ENCODE measurements at places on chromosomes 12 and 14. TPM values are rescaled to one million over a fixed set of nuclear protein-coding genes. Genes with fewer than 3 reads are reported as not detected.
A peak's percentile ranks its signal among the peaks of the same experiment; 100 is the strongest.

Gene RNASE7
- 6.8 TPM for polyA plus RNA-seq

Gene BICDL1
- polyA plus RNA-seq, result 4.4 TPM

Gene MYF6
- not detected for polyA plus RNA-seq

Gene HAL
- 0.08 TPM for polyA plus RNA-seq

- no peak for DNase-seq
Observed at GRCh38 chr12:87270919-87271318, 758.3 kb downstream of the C12orf50 start.

DNA sequence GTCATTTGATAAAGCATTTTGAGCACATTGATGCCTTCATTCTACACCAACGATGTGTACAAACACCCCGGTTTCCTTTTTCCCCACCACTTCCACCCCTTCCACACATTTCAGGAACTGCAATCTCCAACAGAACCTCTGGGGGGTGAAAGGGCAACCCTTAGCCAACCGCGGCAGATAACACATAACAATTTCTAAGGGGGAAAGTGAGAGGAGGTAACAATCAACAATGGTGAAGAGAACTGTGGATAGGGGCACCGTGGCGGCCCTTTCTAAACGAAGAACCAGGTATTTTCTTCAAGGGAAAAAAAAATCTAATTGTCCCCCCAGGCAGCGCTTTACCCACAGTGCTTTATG lies 1.1 kb downstream of the KITLG start:
- no peak for DNase-seq

DNA sequence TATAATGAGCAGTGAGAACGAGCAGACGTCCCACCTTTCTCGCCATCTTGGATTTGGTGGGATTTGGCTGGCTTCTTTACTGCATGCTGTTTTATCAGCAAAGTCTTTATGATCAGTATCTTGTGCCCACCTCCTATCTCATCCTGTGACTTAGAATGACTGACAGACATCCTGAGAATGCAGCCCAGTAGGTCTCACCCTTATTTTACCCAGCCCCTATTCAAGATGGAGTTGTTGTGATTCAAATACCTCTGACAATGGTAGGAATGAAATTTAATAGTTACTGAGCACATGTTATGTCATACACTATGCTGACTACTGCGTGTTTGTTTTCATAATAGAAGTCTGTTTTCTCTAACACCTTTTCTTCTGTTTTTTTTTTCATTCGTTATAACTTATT lies 1.9 kb downstream of the TMTC3 start:
- DNase-seq, result no peak

DNA sequence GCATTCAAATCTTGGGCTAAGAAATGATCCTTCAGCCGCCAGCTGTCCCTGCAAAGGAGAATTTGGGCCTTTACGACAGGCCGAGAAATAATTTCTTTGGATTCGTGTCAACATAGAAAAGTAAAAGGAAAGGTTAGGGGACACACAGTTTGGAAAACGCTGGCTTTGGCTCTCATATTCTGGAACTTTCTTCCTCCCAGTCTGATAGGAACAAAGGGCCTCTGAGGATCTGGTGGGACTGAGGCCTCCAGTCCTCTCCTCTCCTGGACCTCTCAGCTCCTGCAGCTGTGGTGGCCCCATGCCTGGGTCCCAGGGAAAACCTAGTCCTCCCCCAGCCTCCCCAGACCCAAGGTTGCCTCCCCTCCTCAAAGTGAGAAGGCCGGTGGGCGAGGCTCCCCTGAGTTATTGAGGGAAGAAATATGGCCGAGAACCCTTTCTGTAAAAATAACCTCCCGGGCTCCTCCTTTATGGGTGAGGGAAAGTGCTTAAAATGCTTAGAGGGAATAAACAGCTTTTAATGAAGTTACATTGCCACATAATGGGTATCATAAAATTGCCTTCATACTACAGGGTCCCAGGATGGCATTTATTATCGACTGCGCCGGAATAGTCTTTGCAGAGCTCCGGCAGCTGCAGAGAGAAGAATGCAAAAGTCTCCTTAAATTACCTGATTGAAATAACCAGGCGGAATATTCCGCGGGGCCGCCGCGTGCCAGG lies 188.3 kb downstream of the PHETA1 start:
- no peak for DNase-seq

GRCh38 chr12:40056373-40056772 lies 49.5 kb downstream of the SLC2A13 start:
- DNase-seq, result no peak

- DNase-seq, result peak; percentile 81
Observed at GRCh38 chr12:113231235-113232088, 10.2 kb downstream of the TPCN1 start.

GRCh38 chr12:105945880-105946279 lies 192.9 kb downstream of the NUAK1 start:
- DNase-seq, result no peak

DNA sequence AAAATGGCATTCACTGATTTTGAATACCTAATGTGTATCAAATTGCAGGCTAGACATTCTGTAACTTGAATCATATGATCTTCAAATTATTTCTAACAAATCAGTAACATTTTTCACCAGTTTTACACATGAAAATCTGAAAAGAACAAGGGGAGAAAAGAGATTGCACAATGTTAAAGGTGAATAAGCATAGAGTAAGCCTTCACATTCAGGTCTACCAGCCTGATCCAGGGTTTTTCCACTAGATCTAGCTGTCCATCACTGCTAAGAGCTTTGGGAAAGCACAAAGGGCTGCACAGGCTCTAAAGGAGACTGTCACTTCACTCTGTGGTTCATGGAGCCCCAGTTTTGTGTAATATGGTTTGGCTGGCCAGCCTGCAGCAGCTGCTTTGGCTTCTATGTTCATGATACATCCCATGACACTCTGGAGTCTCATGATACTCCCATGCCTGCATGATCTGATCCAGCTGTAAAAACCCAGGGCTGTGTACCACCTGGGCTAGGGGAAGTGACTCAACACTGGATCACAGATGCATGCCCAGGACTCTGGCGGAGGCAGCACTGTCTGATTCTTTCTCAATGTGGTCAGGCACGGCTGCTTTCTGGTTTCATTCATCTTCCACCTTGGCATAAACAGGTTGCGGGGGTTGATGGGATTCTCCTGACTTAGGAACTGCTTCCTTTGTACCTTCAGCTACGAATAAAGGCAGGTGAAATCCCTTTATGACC lies 859.7 kb downstream of the GALC start:
- DNase-seq, result peak; percentile 100

DNA sequence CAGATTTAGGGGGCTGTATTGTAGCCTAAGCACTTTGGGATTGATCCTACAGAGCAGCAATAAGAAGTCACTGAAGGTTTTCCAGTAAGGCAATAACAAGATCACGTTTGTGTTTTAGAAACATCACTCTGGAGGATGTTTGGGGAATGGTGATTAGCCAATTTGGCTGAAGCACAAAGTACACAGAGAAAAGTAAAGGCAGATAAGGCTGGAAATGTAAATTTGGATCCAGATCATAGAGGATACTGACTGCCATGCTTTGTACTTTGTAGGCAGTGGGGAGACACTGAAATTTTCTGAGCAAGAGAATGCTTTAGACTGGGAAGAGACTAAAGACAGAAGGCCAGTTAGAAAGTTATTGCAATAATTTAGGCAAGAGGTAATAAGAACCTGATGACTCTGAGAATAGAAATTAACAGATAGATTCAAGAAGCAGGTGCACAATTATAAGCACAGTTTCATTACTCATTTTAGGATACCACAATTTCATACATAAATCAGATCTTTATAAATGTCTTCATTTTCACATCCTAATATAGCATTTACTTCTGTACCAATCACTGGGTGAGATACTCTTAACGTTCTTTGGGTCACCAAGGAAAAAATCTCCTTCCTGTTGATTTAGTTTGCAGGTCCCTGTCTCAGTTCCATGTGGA lies 314.5 kb upstream of the GARIN6 start:
- DNase-seq, result no peak

- DNase-seq, result no peak
Observed at GRCh38 chr12:3692616-3693365, 60.1 kb downstream of the CRACR2A start.

DNA sequence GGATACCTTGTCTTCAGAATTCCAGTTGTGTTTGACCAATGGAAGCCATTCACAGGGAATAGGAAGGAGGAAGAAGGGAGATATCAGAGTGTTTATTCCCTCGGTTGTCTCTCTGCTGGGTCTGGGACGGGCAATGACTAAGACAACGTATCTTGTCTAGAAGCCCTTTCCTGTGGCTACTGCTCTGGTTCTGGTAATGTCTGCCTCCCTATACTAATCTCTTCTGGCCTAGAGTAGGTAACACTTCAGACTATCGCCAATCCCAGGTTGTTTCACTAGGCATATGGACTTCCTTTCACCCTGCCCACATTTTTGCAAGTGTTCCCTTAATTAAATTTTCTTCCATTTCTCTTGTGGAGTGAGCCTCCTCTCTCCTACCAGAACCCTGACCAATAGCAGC lies 687.7 kb upstream of the TBX3 start:
- DNase-seq, result no peak

DNA sequence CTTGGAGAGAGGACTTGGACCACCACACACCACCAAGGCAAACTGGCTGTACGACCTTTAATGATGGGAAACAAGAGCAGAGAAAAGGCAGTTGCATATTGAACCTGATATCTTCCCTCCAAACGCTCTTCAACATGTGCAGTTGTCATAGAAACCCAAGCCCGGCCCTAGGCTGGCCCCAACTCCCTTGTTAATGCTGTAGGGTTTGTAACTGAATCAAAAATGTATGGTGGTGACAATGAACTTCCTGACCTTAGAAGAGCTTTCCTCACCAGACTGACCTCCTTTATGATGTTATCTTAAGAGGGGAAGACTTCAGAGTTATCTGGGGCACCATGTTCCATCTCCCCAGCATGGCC lies 12.3 kb downstream of the APOLD1 start:
- no peak for DNase-seq

- no peak for DNase-seq
Observed at GRCh38 chr12:10067264-10067663, 31.5 kb downstream of the CLEC1A start.
